Stimulated activated CD8-positive, alpha-beta memory T cell treated with anti-CD3 and anti-CD28 coated beads, Interleukin-7, amount 100 ng/mL, for 48 hours (primary cell): ENCODE measurements at places on chromosomes 5 and 9.

GRCh38 chr5:122236270-122237040 is 75.6 kb upstream of the SNCAIP start:
- no peak for DNase-seq

DNA sequence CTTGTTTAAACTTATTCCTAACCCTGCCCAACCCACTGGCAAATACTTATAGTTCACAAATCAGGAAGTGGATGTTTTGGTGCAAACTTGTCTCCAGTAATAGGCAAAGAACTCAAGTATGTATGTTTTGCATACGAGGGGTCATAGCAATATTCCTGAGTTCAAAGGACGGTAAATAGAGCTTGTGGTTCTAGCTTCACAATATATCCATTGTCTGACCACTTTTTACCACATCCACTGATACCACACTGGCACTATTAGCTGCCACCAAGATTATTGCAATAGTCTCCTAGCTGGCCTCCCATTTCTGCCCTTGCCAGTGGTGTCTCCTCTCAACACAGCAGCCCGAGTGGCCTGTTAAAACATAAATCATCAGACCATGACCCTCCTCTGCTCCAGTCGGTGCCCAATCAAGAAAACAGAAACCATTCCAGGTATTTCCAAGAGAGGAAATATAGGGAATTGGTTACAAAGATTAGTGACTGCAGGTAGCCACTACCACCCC is 17.0 kb downstream of the GRXCR2 start:
- no peak for DNase-seq

- DNase-seq, result no peak
Measured at GRCh38 chr9:126521976-126522590, 91.6 kb upstream of the LMX1B start.

GRCh38 chr5:138844125-138844461 is 31.0 kb downstream of the LRRTM2 start:
- no peak for DNase-seq

DNA sequence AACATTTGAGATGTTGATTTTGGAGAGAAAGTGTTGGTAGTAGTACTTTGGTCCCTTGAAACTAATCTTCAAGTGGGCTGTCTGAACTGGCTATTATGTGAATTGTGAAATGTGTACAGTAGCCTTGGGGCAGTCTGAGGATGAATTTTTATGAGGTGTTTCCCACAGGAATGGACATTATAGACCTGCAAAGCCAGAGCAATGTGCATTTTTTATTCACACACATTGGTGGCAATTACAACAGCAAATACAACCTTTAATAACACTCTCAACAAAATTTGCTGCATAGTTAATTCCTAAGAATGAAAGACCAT is 147.0 kb downstream of the PAM start:
- DNase-seq, result no peak

DNA sequence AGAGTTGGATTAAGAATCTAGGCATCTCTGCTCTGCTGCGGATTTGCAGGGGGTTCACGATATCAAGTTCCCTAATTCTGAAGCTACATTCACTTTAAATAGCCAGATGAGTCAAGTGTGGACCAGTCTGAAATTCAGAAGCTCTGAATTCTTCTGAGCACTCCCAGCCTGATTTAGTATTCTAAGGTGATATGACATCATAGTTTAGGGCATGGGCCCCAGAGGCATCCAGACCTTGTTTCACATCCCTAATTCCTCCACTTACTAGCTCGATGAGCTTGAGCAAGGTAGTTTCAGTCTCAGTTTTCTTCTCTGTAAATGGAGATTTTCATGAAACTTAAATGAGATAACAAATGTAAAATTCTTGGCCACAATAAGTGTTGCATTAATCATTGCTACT is 65.2 kb downstream of the TMEM167A start:
- no peak for DNase-seq
